Activated naive CD4-positive, alpha-beta T cell treated with anti-CD3 and anti-CD28 coated beads for 36 hours (primary cell): ENCODE measurements at places on chromosomes 11 and 22.

- H3K27ac ChIP-seq = no peak overlapping the region
- no peaks in the 10 kb centered on the region for H3K36me3 ChIP-seq
- H3K4me1 ChIP-seq = no peaks in the 10 kb centered on the region
These were observed 81.0 kb downstream of the FBXO7 start for GRCh38 chr22:32555581-32555980.

DNA sequence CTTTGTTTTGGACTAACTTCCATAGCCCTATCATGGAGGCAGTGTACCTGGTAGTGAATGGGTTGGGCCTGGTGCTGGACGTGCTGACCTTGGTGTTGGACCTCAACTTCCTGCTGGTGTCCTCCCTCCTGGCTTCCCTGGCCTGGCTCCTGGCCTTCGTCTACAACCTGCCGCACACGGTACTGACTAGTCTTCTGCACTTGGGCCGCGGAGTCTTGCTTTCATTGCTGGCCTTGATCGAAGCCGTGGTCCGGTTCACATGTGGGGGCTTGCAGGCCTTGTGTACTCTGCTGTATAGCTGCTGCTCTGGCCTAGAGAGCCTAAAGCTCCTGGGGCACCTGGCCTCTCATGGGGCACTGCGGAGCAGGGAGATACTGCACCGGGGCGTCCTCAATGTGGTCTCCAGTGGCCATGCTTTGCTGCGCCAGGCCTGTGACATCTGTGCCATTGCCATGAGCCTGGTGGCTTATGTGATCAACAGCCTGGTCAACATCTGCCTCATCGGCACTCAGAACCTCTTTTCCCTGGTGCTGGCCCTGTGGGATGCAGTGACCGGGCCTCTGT lies 846 bp downstream of the RNF26 start:
- H3K36me3 ChIP-seq = peaks cover 9% of the 10 kb centered on the region
- peak overlapping the region; percentile 87 for H3K27ac ChIP-seq
- peaks cover 7% of the 10 kb centered on the region for H3K27me3 ChIP-seq
- peak overlapping the region; percentile 93 for H3K4me3 ChIP-seq
- H3K4me1 ChIP-seq = peaks cover 32% of the 10 kb centered on the region
- no peak for DNase-seq

DNA sequence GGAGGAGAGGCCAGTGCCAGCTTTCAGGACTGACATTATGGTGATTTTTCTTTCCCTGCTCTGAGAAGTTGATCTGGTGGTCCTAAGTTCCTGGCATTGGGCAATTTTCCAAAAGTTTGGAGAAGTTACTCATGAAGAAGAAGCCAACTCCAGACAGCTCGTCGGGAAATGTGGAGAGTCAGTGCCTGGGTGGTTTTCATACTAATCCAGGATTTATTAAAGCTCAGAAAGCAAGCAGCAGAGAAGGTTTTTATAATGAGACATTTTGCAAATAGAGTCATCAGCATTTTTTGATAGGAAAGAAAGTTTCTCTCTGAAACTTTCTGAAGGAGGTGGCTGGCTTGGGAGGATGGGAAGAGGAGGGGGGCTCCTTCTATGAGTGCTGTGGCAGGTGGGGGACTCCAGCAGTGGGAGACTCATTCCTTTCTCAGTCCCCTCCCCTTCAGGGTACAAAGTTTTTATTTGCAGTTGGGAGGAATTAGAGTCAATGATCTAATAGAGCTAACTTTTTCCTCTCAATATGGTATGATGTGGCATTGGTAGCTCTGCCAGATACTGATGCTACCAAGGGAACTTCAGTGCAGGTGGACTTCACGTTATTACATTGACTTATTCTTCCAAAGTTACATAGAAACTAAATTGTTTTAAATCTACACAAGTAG lies 55.4 kb downstream of the LIF start:
- H3K36me3 ChIP-seq = peaks cover 2% of the 10 kb centered on the region
- no peaks in the 10 kb centered on the region for H3K27me3 ChIP-seq
- H3K4me1 ChIP-seq = peaks cover 82% of the 10 kb centered on the region
- H3K4me3 ChIP-seq = no peak overlapping the region
- H3K27ac ChIP-seq = no peak overlapping the region

DNA sequence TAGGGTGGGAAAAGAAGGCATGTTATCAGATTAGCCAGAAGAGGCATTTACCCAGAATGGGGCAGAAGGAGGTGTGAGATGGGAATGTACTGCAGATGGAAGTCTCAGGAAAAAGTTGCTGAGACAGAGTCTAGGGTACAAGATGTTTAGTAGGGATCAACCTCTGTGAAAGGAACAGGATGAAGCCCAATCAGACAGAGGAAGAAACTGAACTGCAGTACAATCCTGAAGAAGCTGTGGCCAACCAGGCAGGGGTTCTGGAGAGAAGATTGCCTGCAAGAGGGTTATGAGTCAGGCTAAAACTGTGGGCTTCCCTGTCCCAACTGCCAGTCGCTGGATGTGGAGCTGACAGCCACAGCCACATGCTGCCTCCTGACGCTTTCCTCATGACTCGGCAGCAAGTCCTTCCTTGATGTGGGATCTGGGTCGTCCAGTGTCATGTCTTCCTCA lies 64.0 kb downstream of the CWC15 start:
- H3K4me3 ChIP-seq = no peak overlapping the region
- no peak for DNase-seq
- H3K27ac ChIP-seq = no peak overlapping the region
- no peaks in the 10 kb centered on the region for H3K27me3 ChIP-seq
- H3K36me3 ChIP-seq = no peaks in the 10 kb centered on the region

GRCh38 chr11:13268791-13269190 lies 8.8 kb upstream of the BMAL1 start:
- H3K27me3 ChIP-seq = peaks cover 5% of the 10 kb centered on the region
- H3K4me1 ChIP-seq = peaks cover 2% of the 10 kb centered on the region
- no peak for DNase-seq
- no peak overlapping the region for H3K4me3 ChIP-seq

DNA sequence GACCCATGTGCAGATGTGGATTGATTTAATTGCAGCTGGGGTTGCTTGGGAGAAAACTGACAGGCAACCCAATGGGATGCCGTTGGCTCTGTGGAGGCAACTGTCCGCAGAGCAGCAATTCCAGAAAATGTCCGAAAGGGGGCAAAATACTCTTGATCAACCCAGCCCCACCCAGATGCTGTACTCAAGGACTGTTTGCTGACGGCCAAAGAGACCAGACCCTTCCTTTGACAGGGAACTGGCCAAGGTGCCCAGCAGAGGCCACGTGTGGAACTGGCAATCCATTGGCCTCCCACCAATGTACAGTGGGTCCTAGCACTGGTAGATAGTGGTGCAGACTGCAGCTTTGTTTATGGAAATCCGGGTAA lies 29.7 kb upstream of the KCNA4 start:
- no peaks in the 10 kb centered on the region for H3K4me1 ChIP-seq
- H3K27ac ChIP-seq = no peak overlapping the region
- H3K4me3 ChIP-seq = no peak overlapping the region
- DNase-seq = no peak

GRCh38 chr11:23123753-23124152 lies 263.5 kb upstream of the CCDC179 start:
- H3K4me1 ChIP-seq = no peaks in the 10 kb centered on the region
- H3K27me3 ChIP-seq = no peaks in the 10 kb centered on the region
- no peak for DNase-seq
- no peak overlapping the region for H3K4me3 ChIP-seq
- H3K36me3 ChIP-seq = no peaks in the 10 kb centered on the region

DNA sequence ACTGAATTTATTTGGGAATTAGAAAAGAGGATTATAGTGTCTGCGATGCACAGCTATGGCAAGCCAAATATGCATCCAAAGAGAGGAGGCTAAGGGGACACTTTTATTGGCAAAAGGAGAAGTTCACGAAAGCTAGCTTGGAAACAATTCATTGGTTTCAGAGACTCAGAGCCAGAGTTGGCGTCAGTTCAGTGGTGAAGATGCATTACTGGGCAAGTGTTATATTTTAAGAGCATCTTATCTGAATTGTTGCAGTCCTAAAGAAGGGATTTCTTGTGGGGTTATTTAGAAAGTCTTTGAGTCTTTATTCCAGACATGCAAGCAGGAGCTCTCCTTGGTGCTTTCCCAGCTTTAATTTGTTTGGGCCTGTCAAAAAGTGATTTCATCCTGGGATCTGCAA lies 15.0 kb downstream of the CLDN5 start:
- no peak overlapping the region for H3K4me3 ChIP-seq
- peaks cover 82% of the 10 kb centered on the region for H3K36me3 ChIP-seq
- no peak overlapping the region for H3K27ac ChIP-seq
- H3K27me3 ChIP-seq = no peaks in the 10 kb centered on the region
- DNase-seq = no peak

DNA sequence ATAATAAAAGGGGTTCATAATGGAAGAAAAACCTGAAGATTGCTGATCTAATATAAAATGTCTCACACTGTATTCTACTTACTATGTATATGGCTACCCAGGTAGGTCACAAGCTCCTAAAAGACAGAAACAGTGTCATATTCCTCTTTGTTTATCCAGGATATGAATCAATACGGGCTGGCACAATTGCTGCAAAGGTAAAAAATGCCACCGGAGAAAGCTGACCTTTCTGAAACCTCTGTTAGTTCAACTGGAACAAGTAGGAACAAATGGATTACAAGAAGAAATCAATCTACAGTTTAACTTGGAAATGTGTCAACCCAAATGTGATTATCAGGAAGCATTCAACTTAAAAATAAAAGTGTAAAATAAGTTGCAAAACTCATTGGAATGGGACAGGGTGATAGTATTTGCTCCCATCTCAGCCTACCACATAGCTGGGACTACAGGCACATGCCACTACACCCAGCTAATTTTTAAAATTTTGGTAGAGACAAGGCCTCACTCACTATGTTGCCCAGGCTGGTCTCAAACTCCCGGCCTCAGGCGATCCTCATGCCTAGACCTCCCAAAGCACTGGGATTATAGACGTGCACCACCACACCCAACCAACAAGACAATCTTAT lies 27.6 kb downstream of the SLC35F2 start:
- H3K4me3 ChIP-seq = no peak overlapping the region
- no peak for DNase-seq
- no peak overlapping the region for H3K27ac ChIP-seq
- H3K4me1 ChIP-seq = peaks cover 11% of the 10 kb centered on the region
- H3K36me3 ChIP-seq = no peaks in the 10 kb centered on the region
- H3K27me3 ChIP-seq = no peaks in the 10 kb centered on the region

- H3K4me3 ChIP-seq = no peak overlapping the region
- H3K27ac ChIP-seq = no peak overlapping the region
- DNase-seq = no peak
These were observed 40.1 kb upstream of the TOLLIP start for GRCh38 chr11:1349327-1350041.

DNA sequence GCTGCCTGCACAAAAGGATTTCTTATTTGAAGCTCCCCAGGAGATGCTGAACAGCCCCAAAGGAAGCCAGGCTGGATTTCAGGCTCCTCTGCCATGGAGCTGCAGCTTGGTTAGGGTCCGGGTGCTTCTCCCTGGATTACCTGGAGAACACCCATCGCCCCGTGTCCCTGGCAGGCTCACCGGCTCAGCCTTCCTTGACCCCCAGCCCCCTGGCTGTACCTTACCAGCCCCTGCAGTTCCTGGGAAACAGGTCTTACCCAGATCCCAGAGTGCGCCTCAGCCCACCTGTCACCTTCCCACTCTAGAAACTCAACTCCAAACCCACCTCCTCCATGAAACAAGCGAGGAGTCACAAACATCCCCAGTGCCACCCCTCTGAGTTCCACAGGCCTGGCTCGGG lies 45.3 kb upstream of the CD5 start:
- H3K27me3 ChIP-seq = no peaks in the 10 kb centered on the region
- peaks cover 85% of the 10 kb centered on the region for H3K4me1 ChIP-seq
- DNase-seq = no peak
- H3K27ac ChIP-seq = peak overlapping the region; percentile 80
- H3K4me3 ChIP-seq = no peak overlapping the region

- DNase-seq = no peak
- H3K27ac ChIP-seq = no peak overlapping the region
These were observed 38.3 kb downstream of the TSPAN18 start for GRCh38 chr11:44765026-44765595.

- H3K4me3 ChIP-seq = no peak overlapping the region
- no peak overlapping the region for H3K27ac ChIP-seq
- no peak for DNase-seq
- peaks cover 4% of the 10 kb centered on the region for H3K36me3 ChIP-seq
- no peaks in the 10 kb centered on the region for H3K27me3 ChIP-seq
These were observed 154.9 kb downstream of the TRPC6 start for GRCh38 chr11:101428918-101429317.

DNA sequence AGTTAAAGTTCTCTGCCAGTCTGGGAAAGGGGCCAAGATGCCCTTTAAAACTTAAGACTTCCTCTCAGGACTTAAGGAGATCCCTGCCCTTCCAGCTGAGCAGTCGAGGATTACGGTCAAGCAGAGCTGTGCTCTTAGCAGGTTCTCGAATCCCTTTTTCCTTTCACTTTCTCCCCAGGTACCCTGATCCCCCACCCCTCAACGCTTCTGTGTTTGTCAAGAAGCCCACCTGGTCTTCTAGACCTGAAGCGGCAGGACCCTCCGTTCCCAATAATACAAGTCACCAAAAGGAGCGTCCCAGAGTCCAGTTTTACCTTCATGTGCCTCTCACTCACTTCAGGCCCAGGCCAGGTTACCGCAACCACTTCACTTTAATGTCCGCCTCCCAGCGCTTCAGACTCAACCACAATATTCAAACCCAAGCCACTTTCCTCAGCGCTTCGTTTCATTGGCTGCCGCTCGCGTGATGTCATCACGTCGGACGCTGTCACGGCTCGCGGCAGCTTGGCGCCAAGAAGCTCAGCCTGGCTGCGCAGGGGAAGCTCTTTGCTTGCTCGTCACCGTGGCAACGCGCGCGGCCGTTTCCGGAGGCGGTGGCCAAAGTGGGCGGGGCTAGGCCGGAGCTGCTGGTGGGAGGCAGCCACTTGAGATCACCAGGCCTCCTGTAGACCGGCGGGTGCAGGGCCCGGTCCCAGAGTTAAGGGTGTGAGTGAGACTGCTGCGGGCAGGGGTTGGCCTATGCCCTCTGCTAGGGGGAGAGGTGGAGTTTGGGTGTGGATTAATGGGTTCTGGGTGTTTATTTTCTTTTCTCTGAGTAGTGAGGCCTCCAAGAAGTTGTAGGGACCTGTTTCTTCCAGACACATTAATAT lies at the start of the genes KIF18A and METTL15:
Gene KIF18A, minus strand, starts transcription at position 407 of the 869 bp plus-strand sequence. CDS start 10,209 bp downstream, outside the sequence.
Gene METTL15, plus strand, starts transcription at position 639 of the 869 bp plus-strand sequence. CDS start 4,947 bp downstream, outside the sequence.
- peaks cover 33% of the 10 kb centered on the region for H3K4me1 ChIP-seq
- peak within 1 kb of the TSS; percentile 99 for H3K4me3 ChIP-seq
- peaks cover 14% of the 10 kb centered on the region for H3K36me3 ChIP-seq
- H3K27ac ChIP-seq = peak within 1 kb of the TSS; percentile 98

- no peaks in the 10 kb centered on the region for H3K27me3 ChIP-seq
- H3K27ac ChIP-seq = no peak overlapping the region
- DNase-seq = no peak
- H3K4me3 ChIP-seq = no peak overlapping the region
These were observed 15.5 kb upstream of the TSPAN18 start for GRCh38 chr11:44711113-44711786.

GRCh38 chr11:31643857-31644256 lies 134.3 kb downstream of the ELP4 start:
- no peaks in the 10 kb centered on the region for H3K27me3 ChIP-seq
- no peak for DNase-seq
- H3K36me3 ChIP-seq = no peaks in the 10 kb centered on the region
- H3K4me3 ChIP-seq = no peak overlapping the region
- H3K27ac ChIP-seq = no peak overlapping the region

- H3K36me3 ChIP-seq = no peaks in the 10 kb centered on the region
- H3K27ac ChIP-seq = no peak overlapping the region
- peaks cover 16% of the 10 kb centered on the region for H3K27me3 ChIP-seq
- H3K4me1 ChIP-seq = no peaks in the 10 kb centered on the region
These were observed 215.0 kb downstream of the ST3GAL4 start for GRCh38 chr11:126570489-126570888.

- H3K27ac ChIP-seq = no peak overlapping the region
- no peaks in the 10 kb centered on the region for H3K4me1 ChIP-seq
- peaks cover 6% of the 10 kb centered on the region for H3K27me3 ChIP-seq
- no peak for DNase-seq
- H3K36me3 ChIP-seq = no peaks in the 10 kb centered on the region
These were observed 32.5 kb upstream of the PANX2 start for GRCh38 chr22:50138041-50138440.
